ENCODE measurements at places on chromosomes 6 and 20.

DNA sequence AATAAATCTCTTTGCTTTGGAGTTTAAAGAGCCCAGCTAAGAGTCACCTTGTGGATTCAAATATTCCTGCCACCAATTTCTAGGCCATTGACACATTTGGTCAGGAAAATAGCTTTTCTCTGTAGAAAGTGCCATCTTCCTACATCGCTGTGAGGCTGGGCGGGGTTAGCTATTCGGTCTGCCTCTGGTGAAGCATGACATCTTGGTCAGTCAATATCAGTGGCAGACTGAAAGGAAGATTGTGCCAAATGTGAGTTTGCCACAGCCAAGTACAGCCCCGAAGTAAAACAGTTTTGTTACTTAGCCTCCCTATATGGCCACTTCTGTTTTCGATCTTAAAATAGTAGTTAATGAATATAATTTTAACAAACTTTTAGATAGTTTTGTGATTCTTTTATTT is 65.5 kb upstream of the FABP7 start:
- no peak for DNase-seq

DNA sequence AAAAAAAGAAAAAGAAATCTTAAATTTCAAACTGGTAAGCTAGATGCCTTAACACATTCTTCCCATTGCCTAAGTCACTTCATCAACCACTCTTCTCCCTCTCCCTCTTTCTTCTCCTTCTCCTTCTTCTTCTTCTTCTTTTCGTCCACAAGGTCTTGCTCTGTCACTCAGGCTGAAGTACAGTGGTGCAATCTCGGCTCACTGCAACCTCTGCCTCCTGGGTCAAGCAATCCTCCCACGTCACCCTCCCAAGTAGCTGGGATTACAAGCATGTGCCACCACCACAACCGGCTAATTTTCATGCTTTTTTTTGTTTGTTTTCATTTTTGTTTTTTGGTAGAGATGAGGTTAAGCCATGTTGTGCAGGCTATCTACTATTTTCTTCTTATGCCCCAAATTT is 60.2 kb downstream of the GPR63 start:
- DNase-seq, result no peak

DNA sequence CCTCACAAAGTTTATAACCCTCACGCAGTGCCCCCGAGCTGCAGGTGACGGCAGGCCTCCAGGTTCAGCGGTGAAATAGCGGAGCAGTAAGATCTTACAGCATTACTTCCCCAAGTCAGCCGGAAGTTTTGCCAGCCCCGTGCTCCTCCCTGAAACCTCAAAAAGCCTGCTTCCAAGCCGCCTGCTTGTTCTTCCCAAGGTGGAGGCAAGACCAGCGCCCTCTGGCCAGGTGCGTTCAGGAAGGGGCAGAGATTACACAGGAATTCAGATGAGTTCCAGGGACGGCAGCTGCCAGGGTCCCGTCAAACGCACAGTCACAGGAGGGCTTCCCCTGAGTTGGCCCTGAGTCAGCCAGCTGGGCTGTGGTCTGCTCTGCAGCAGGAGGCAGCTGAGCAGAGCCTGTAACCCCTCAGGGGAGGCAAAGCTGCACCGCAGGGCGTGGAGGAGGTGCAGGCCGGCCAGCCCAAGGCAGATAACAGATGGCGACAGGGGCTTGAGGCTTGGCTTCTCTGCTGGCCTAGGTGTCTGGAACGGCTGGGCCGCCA is 124.1 kb upstream of the RPS6KA2 start:
- no peak for DNase-seq

DNA sequence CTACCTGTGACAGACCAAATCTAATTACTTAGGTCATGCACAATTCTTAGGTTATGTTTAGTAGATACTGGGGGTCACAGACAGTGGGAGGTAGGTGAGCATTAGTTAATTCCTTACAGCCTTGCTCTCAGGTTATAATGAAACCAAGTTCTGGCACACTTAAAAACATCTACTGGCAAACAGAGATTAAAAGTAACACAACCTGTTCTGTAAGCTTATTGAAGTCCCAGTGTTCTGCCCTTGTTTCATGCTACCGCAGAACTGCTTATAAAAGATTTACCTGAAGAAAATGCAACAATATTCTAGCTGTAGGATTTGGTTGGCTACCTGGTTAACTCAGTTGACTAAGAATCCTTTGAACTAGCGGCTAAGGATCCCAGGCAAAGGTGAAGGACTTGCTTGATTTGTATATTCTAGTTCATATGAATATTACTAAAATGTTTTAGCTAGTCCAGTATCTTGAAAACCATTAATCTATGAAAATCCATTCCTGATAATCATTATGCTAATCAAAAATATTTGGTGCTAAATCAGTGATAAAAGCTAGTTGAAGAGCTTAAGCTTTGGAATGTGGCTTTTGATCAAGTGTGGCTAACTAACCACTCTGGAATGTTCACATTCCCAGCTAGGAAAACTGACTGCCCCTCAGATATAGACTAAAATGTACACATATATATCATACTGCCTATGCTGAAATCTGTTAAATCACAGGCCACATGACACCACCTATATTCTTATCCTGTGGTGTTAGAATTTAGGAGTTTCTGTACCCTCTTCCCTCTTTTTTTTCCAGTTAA is 7.2 kb downstream of the PEX3 start:
- DNase-seq, result no peak

DNA sequence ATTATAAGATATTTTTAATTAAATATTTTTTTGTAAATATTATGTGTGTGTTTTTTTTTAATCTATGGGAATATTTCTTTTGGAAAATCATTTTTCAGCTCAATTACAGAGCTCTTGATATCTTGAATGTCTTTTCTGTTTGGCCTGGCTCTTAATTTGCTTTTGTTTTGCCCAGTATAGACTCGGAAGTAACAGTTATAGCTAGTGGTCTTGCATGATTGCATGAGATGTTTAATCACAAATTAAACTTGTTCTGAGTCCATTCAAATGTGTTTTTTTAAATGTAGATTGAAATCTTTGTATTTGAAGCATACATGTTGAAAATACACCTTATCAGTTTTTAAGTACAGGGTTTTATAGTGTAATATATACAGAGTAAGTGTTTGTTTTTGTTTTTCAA is 2.6 kb downstream of the ID4 start:
- no peak for DNase-seq
